Tongue (tissue), 3 donors: ENCODE measurements at places on chromosomes 4 and X. TPM values are rescaled to one million over a fixed set of nuclear protein-coding genes. Genes with fewer than 3 reads are reported as not detected.
A peak's percentile ranks its signal among the peaks of the same experiment; 100 is the strongest.

LEF1 gene
- 13.7 TPM for total RNA-seq

TBX22 gene
- not detected for total RNA-seq

DNA sequence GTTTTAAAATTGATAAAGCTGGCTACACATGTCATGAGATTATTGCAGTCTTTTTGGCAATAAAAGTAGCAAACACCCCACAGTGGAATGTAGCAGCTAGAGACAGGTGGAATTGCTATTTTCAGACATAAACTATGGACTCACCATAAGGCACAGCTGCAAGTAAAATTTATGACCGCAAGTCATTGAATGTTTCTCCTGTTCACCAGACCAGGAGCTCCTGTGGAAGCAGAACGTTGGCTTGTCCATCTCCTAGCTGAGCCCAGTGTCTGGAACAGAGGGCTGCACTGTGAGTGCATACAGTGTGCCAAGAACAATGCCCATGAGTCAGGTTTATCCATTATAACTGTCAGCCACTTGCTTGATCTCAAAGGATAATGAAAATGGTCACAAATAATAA, 538.2 kb downstream of the INPP4B start:
- DNase-seq, result peak; percentile 60

GRCh38 chrX:16162391-16162790, 4.9 kb upstream of the MAGEB17 start:
- DNase-seq, result no peak

DNA sequence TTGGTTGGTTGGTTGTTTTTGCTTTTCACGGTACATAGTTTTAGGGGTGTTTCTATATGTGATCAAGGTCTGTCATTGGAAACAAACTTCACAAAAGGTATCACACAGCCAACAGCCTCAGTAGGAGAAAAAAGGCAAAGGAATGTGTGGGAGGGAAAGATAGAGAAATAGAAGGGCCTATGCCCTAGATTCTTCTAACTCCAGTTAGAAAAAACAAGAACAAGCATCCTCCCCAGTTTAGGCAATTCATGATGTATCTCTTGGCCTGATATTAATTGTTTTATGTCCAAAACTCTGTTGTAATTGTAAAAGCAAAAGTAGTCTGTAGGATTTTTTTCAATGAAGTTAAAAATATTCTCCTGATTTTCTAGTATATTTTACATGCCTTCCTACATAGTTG, 192.4 kb upstream of the EDNRA start:
- DNase-seq, result no peak

GRCh38 chrX:53000447-53001135, 42.3 kb upstream of the FAM156A start:
- no peak for DNase-seq

GRCh38 chrX:136203951-136204350, 47.2 kb downstream of the MAP7D3 start:
- no peak for DNase-seq

DNA sequence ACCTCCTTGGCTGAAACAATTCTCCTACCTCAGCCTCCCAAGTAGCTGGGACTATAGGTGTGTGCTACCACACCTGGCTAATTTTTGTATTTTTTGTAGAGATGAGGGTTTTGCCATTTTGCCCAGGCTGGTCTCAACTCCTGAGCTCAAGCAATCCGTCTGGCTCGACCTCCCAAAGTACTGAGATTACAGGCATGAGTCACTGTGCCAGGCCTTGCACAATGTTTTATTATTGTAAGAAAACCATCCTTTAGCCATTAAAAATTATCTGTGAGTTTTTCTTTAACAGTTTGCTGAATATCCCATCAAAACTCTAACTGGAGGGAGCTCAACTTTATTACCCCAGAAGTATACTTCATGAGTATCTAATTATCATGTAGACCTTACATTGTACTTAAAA, 900.3 kb downstream of the PCDH7 start:
- no peak for DNase-seq
